Activated CD8-positive, alpha-beta T cell treated with anti-CD3 and anti-CD28 coated beads, Interleukin-2, amount 10 ng/mL, durations not matched to agents 7 days and 5 days (primary cell): ENCODE measurements at places on chromosomes 3 and 15. TPM values are rescaled to one million over a fixed set of nuclear protein-coding genes. Genes with fewer than 3 reads are reported as not detected.

Gene ACKR2
- total RNA-seq = 2.3 TPM

DNA sequence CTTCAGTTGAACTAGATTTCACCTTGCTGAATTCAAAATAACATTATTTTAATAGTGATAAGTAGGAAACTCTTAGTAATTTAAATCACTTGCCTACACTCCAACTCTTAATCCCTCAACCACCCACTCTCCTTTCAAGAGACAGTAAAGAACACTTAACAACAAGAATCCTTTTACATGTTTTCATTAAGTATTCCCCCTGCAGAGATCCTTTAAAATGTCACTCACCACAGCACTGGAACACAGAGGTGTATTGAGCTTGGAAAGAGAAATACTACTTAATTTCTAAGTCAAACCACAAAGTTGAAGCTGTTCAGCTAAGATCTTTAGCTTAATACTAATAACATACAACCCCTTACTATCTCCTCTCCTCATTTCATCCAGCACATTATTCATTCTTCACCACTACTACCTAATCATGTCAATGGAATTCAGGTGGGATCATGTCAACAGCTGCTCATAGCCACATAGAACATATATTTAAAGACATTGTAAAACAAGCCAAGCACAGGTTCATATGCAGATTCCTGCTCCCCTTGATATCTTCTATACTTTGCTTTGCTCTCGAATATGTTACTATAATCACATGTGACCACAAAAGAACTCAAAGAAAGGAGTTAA lies 40.5 kb downstream of the IMPG2 start:
- DNase-seq = no peak

DNA sequence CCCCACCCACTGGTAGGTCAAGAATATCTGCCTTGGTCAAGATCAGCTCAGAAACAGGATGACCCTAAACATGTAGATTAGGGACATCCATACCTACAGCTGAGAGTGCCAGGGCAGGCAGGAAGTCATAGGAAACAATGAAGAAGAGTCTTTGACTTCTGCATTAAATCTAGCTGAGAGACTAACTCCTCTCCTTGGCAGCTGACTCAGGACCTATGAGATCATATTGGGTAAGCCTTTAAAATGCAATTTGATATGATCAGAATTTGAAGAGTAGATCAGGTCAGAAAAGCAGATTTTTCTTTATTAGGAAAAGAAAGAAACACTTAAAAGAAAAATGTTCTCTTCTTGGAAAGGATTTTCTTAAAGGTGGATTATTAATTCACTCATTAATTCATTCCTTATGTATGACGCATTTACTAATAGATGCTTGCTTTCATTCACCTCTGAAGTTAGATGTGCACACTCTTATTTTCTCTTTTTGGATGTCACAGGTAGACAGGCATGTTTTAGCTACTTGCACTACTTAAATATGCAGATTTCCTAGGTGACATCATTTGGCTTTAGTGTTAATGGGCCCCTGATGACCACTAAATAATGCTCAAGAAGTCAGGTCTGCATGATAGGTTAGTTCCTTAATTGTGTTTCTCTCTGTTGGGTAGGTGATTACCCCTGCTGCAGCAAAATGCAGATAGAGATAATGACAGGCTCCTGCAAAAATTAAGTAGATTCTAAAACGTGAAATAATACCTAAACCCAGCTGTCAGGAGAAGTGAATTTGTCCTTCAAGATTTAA lies 35.7 kb upstream of the GSK3B start:
- DNase-seq = no peak

GRCh38 chr3:115638241-115638640 lies 14.9 kb downstream of the GAP43 start:
- DNase-seq = no peak

DNA sequence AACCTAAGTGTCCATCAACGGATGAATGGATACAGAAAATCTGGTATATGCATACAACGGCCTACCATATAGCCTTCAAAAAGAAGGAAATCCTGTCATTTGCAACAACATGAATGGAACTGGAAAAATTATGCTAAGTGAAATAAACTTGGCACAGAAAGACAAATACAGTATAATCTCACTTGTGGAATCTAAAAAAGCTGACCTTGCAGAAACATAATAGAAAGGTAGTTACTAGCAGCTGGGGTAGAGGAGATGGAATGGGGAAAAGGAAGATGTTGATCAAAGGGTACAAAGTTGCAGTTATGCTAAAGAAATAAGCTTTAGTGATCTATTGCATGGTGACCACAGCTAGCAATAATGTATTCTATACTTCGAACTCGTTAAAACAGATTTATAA lies 444.1 kb downstream of the OCA2 start:
- no peak for DNase-seq
